ENCODE measurements at places on chromosomes 6 and 20.

DNA sequence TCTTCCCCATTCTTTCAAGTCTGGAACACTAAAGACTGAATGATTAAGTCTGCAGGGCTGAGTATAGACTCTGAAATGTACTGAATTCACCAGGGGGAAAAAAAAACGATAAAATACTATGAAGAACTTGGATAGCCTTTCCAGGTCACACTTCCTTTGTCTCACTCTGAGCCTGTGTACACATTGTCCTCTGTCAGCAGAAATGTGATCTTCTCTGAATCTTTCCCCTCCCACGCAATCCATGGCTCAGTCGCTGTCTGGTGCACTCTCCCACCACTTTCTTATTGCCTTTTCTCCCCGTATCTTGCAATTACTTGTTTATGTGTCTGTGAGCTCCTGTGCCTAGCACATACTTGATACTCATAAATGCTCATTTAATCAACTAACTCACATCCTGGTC is 212.6 kb upstream of the RSPO3 start:
- no peak for DNase-seq

DNA sequence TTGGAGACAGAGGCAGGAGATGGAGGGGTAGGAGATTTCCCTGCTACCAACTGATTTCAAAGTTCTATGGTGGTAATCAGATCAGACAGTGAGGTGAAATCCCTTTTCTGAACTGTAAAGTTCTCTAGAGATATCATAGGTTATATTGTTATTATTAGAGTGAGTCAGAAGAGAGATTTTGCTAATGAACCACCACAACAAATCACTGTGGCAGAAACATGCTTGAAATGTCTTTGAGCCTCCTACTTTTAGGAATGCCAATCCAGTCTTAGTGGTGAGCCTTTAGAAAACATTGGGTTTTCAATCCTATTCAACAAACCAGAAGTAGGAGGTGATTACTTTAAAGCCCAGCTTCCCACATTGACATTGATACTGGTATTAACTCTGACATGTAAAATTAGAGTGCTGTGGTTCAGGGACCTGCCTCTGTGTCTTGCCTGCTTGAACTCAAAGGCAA is 136.7 kb upstream of the CNR1 start:
- no peak for DNase-seq

DNA sequence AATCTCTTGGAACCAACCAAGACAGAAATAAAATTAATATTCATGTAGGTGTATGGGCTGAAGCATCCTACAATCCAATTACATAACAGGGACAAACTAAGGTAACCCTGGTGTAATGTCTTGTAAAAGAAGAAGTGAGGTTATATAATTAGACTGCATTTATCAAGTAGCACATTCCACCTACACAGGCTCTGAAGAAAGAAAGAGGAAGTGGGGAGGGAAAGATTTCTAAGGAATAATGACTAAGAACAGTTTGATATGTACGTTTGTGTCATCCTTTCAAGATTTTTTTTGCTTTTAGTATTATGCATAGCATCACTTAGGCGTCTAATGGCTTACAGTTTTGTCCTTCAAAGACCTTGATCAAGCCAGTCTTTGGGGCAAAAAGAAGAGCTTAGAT is 139.7 kb downstream of the PLCB1 start:
- DNase-seq, result peak; percentile 61

DNA sequence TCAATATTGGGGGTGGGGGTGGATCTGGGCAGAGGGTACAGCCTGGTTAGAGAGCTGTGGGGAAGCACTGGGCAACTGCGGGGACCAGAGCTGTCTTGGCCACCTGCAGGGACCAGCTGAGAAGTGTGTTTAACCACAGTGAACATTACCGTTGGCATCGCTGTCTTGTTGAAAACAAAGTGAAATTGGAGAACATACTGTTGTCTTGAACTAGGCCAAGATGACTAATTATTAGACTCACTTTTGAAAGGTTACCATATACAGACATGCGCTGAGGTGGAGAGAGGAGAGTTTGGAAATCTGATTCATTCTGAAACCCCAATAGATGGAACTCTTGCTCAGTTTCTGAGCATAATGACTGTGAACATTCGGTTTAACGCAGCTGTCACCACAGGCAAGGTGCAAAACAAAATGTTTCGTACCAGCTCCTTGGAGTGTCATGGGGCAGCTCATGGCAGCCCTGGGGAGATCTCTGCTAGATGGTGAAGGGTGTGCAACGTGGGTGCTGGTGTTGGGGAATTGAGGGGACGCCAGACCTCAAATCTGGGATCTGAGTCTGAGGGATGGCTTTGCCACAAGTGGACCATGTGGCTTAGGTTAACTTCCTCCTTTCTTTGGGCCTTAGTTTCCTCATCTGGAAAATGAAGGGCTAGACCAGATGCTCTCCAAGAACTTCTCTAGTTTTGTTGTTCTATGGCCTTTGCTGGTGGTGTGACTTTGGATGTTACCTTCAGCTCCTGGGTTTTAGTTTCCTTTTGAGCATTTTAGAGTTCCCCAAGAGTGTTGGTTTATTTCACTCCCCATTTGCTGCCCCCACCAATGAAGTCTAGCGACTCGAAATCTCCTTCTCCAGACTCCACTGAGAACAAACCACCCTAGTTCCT is 24.6 kb upstream of the GTSF1L start:
- peak; percentile 89 for DNase-seq

GRCh38 chr6:14269436-14269835 is 151.9 kb downstream of the CD83 start:
- no peak for DNase-seq

DNA sequence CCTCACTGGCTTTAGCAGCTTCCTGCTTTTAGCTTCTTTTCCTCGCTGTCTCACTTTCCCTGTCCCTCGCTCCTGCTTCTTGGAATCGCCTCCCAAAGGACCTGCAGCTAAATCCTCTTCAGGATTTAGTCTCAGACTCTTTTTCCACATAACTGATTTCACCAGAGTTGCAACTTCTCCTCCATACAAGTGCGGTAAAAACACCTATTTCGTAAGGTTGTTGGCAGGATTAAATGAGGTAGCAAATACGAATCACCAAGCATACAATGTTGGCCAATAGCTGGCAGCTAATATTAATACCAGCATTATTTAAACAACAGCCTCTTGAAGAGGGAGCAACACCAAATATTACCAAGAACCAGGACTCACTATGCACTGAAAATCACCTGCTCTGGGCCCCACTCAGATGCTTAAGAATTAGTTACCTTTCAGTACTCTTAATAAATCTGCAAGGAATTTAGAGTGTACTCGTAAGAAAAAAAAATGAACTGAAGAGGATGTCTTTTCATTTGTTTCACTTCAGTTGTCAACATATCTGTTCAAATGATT is 123.0 kb downstream of the DTNBP1 start:
- DNase-seq, result no peak

- no peak for DNase-seq
Measured at GRCh38 chr6:138371720-138372119, 6.0 kb upstream of the SMIM28 start.

DNA sequence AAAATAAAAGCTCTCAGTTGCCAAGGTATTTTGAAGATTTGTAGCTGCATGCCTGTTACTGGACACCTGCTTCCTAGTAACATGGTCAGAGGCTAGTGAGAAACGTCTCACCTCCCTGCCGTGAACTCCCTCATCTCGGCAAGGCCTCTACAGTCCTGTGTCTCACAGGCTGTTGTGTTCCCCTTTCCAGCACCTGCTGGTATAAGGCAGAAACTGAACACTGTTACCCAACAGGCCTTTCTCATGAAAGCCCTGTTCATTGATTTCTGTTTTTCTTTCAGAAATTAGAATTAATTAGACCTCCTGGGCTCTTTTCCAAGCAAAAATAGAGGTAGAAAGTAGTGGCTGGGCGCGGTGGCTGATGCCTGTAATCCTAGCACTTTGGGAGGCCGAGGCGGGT is 17.6 kb upstream of the SRSF3 start:
- DNase-seq, result peak; percentile 62

DNA sequence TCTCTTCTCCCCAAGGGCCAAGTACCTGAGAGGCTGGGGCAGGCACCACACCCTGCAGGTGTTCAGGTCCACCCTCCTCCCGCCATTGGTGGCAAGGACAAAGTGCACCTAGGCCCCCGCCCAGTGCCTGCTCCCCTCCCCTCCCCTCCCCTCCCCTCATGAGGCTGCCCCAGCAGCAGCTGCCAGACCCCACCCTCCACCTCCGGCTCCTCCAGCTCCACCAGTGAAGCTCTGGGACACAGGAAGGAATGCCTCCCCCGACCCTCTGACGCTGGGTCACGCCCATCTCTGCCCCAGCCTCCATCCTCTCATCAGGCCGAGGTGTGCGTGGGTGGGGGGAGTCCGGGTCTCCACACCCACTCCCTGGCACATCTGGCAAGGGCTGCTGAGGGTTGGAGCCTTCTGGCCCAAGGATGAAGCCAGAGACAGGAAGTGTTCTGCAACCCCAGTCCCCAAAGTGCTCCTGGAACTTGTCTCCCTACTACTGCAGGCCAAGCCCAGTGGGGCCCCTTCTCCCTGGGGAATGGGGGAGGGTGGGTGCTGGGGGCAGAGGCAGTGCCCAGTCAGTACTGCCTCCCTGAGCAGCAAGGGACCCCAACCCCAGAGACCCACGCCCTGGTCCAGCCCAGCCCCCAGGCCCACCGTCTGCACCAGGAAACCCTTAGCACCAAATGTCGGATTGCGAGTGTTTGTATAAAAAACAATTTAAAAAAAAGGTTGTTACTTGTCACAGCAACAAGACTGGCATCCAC is 1.6 kb upstream of the UCKL1 start:
- DNase-seq, result no peak
